ENCODE measurements at places on chromosomes 2 and 18.

- no peak for DNase-seq
Measured at GRCh38 chr18:3529077-3529476, 79.1 kb downstream of the TGIF1 start.

DNA sequence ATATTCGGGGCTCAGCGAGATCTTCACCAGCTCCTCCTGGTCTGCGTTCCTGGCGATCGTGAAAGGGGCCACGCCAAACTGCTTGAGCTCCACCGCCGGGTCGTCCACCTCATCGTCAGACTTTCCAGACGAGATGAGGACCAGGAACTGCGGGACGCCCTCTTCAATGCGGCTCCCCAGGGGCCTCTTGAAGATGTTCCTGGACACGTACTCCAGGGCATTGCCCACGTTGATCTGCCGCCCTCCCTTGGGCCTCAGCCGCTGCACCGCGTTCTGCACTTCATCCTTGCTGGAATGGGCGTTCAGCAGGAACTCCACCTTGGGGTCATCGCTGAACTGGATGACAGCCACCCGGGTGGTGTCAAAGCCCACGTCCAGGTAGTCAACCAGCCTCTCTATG lies 42.1 kb downstream of the COL6A3 start:
- no peak for DNase-seq

DNA sequence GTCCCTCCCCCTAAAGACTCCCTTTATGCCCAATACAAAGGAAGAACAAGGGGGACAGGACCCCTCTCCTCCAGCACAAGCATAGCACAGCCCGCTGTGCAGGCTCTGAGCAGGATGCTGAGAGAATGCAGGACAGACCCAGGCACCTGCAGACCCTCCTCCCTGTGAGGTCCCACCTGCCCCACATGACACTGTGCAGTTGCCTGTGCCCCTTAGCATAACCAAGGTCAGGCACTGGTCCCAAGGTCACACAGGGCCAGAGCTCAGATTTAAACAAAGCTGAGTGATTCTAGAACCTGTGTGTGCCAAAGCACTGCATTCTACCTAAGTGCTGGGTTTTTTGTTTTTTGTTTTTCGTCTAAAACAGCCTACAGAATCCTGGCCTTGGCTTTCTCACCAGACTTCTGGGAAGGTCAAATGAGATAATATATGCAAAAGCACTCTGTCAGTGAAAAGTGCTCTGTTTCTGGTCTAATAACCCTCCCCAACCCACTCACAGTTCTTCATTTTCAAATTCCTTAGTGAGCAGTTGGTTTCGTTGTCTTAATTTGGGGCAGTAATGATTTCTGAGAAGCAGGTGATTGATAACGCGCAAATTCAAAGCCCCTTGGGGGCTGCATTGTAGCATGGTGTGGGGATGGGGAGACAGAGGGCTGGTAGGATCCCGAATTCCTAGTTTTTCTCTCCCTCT lies 125.7 kb downstream of the KCTD1 start:
- DNase-seq = no peak

DNA sequence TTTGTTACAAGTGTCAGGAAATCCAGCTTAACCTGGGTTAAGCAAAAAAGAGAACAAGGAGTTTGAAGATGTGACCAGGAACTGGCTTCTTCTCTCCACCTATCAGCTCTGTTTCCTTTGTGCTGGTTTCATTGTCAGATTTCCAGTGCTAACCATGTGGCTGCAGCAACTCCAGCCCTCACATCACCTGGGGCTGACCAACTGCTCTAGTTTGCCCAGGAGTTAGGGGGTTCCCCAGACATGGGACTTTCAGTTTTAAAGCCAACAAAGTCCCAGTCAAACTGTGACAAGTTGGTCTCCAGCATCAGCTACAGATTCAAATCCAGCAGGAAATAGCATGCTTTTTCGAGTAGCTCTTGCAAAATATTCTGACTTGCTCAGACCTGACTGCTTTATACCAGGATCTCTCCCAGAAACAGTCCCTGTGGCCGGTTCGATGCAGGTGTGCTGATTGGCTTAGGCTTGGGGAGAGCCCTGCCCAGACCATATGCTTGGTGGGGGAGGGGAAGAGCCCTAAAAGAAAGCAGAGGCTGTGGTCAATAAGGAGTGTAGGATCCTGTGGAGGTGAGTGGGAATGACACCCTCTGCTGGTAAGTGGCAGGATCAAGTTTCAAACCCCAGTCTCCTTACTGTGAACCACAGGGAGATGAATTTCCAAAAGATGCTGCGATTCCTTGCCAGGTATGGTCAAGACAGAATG lies 49.5 kb downstream of the KCNE4 start:
- no peak for DNase-seq

GRCh38 chr2:226802573-226802972 lies 3.0 kb upstream of the IRS1 start:
- no peak for DNase-seq

DNA sequence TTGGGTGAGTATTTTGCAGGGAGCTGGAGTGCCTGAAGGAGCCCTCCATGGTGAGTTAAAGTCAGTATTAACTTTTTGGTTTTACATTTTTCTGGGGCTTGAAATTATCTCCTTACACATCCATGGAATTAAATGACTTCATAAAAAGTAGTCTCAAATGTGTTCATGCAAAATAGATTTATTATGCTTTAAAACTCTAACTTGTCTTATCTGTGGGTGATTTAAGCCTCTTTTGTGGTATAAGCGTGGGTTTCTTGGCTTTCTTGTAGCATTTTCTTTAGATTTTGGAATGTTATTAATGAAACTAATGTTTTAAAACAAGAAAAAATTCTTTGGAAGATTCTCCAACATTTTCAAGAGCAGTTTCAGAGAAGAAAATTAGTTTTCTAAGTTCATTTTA lies 27.8 kb downstream of the NABP1 start:
- DNase-seq = no peak

GRCh38 chr2:176913955-176914354 lies 298.6 kb upstream of the HNRNPA3 start:
- no peak for DNase-seq

DNA sequence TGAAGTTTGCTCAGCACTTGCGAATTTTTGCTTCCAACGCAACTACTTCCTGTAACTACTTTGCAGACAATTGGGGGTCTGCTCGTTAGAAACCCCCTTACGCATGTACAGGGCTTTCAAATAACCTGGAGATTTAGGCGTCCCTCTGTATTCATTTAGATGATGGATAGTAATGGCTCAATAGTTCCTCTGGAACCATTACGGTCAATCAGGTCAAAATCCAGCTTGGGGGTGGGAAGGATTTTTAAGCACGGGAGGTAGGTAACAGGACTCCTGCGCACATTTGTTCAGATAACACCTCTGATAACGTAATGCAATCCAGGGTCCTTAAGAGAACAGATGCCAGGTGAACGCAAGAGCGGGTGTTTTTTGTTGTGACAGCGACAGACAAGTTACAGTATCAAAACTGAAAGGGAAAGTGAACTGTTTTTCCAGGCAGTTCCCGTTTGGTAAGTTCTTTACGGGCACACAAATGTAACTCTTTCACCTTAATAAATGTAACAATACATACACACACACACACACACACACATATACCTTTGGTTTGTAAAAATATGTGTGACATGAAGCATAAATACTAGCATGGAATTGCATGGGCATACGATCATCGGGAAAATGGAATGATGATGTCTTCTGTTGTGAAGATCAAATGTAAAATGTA lies 3.8 kb upstream of the OSR1 start:
- no peak for DNase-seq

GRCh38 chr2:241505086-241505780 lies 3.2 kb downstream of the STK25 start:
- DNase-seq = no peak

- DNase-seq = no peak
Measured at GRCh38 chr2:170218456-170218855, 40.5 kb downstream of the MYO3B start.

- DNase-seq = no peak
Measured at GRCh38 chr2:24276349-24276899, 83.9 kb downstream of the ITSN2 start.
